Gastrocnemius medialis (tissue), 4 donors: ENCODE measurements at places on chromosomes 3 and 15.

DNA sequence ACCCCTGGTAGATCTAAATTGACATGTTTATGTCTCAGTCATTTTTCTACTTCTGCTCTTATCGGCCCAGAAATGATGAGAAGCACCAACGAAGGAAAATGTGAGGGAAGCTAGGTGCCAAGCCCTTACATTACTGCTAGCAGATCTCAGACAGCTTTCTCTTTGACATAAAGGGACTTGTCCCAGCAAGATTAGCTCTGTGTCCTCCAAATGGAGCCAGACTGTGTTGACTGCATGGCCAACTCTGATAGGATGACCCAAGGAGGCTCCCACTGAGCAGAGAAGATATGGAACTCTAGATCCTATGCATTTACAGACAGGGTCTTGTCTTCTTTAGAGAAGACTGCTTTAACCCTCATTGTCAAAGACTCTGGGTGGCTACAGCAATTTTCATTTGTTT is 2.8 kb upstream of the MCTP2 start:
- DNase-seq: no peak

DNA sequence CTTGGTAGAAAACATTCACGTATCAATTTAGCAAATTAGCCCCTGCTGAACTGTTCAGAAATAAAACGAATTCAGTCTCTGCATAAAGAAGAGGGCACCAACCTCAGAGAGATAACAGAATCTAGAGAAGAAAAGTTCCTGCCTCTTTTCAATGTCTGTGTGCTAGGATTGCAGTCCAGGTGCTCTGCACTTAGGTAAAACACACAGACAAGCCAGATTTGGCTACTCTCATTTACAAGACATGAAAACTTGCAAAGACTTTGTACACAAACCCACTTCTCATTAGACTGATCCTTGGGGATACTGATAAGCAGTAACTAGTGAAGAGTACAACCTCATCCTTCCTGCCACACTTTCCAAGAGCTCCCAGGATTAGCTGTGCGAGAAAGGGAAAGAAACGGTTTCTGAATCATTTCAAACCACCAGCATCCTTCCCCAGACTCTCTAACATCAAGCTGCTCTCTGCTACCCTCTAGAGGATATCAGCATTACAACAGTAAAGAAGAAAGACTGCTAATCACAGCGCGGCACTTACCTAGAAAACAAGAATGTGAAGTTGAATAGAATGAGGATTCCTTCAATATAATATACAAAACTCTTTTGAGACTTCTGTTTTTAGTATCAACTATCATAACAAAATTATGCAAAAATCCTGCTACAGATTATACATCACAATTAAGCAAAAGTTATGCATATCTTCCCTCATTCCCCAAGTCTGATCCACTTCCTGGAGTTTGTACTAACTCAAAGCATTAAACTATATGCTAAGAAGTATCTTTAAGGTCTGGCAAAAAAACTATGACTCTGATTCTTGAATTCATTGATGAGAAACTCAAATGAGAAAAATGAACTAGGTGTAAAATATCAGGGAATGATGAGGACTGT is 306.4 kb downstream of the MAGI1 start:
- DNase-seq: no peak

DNA sequence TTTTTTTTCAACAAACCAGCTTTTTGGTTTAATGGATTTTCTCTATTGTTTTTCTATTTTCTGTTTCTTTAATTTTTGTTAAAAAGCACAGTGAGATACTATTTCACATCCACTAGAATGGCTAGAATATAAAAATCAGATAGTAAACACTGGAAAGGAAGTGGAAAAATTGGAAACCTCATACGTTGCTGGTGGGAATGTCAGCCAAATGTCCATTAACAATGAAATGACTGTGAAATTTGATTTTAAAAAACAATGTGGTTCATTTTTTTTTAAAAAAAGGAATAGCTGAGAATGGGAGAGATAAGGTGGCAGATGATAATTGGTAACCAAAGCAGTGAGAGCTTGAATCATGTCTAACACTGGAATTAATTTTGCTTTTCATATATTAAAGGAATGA is 19.9 kb downstream of the NR2C2 start:
- no peak for DNase-seq

- no peak for DNase-seq
These were observed 1.5 kb upstream of the SKIL start for GRCh38 chr3:170355738-170356595.

GRCh38 chr3:193119926-193120325 is 121.1 kb upstream of the PLAAT1 start:
- DNase-seq: no peak

DNA sequence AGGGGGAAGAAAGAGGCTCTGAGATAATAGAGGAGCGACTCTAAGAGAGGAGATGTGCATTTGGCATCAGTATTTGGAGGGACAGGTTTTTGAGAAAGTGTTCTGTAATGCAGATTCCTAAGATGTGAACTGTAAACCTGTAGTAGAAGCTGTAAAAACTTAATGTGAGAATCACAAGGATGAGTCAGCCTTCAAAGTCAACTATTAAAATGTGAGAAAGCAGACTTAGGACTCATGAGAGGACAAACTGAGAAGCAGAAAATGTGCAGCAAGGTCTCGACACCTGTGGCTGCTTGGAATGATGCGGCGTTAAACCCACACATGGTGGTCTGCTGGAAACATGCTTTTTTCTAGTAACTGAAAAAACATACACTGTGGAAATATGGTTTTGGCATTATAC is 36.0 kb downstream of the USP13 start:
- DNase-seq: no peak

- no peak for DNase-seq
These were observed 34.1 kb downstream of the TPM1 start for GRCh38 chr15:63076714-63077046.

DNA sequence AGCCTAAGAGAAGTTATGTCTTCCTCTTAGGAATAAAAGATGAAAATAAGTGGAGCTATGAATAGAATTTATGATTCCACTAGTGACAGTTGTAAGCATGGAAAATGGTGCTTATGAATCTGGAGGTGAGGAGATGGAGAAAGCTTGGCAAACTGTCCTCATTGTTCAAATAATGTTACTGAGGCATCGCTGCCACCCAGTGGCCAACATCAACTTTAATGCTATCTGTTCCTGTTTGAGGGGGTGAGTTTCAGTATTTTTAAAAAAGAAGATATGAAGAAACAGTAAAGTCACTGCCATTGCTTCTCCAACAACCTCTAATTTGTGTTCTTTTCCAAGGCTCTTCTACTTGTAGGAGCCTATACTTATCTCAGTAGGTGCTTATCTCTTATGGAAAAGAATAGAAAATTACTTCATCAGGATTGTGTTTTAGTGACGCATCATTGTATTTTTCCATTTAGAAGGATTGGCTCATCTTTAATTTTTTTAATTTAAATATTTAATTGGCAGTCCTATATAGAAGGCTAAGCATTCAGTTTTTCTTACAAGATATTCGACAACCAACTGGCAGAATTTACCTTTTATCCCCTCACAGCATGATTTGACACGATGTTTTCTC is 260.4 kb upstream of the P2RY1 start:
- peak; percentile 30 for DNase-seq

GRCh38 chr15:51861557-51862359 is 32.3 kb downstream of the TMOD3 start:
- DNase-seq: no peak
